T-helper 2 cell (primary cell): ENCODE measurements at places on chromosomes 12 and 14.

GRCh38 chr12:6698352-6699046 is 2.1 kb downstream of the PIANP start:
- no peak for DNase-seq

GRCh38 chr14:103196716-103197115 is 73.5 kb downstream of the TNFAIP2 start:
- DNase-seq: no peak

GRCh38 chr12:98453070-98453469 is 62.3 kb upstream of the TMPO start:
- DNase-seq: no peak

DNA sequence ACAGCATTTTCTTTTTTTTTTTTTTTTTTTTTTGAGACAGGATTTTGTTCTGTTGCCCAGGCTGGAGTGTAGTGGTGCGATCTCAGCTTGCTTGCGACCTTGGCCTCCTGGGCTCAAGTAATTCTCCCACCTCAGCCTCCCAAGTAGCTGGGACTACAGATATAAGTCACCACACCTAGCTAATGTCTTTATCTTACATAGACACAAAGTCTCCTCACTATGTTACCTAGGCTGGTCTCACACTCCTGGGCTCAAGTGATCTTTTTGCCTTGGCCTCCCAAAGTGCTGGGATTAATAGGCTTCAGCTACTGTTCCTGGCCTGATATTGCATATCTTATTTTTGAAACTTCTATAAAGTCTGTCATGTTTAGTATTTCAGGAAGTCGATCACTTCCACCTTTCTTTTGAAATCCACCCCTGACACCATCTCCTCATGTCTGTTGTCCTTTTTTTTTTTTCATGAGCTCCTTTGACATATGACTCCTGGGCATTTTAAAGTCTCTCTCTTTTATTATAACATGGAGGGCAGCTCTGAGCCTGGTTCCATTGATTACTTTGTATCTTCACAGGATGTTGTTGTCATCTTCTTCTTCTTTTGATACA is 5.9 kb upstream of the A2ML1 start:
- no peak for DNase-seq

- no peak for DNase-seq
Observed at GRCh38 chr14:99177886-99178835, 93.8 kb downstream of the BCL11B start.

- peak; percentile 83 for DNase-seq
Observed at GRCh38 chr14:22986508-22987054, 4.2 kb upstream of the AJUBA start.

- DNase-seq: peak; percentile 92
Observed at GRCh38 chr12:51323966-51324895, at the start of gene BIN2. Gene BIN2 (minus strand): TSS chr12:51324174. CDS start chr12:51324102, 72 bp downstream.

GRCh38 chr14:51880835-51881580 is 20.6 kb downstream of the GNG2 start:
- DNase-seq: no peak

DNA sequence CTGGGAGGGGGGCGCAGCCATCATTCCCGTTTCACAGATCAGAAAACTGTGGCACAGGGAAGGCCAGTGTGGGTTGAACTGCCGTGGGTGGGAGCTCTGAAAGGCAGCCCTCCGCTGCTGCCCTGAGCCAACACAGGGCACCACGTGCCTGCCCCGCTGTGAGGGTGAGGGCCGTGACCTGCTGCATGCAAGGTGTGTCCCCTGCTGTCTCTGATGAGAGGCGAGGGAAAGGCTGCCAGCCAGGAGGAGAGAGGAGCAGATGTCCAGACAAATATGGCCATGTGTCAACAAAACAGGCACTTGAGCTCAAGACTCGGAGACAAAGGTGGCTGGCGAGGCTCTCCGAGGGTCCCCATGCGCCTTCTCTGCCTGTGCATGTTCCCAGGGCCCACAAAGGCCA is 108.8 kb downstream of the RBM19 start:
- no peak for DNase-seq

- no peak for DNase-seq
Observed at GRCh38 chr12:69397978-69398377, 38.4 kb downstream of the YEATS4 start.

DNA sequence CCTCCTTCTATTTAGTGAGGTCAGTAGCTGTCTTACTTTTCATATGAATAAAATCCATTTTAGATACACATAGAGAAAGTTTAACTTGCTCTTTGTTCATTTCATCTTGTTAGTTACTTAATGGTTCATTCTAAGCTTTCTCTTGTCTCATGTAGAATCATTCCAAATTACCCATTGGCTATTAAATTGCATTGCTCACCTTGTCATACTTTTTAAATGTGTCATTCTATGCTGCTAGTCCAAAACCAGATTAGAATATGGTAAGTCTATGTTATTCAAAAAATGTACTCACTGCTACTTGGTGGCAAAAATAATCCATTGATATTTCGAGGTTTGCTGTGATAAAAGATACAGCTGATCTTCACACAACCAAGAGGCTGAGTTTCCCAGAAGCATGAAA is 3.0 kb downstream of the C12orf50 start:
- DNase-seq: no peak

DNA sequence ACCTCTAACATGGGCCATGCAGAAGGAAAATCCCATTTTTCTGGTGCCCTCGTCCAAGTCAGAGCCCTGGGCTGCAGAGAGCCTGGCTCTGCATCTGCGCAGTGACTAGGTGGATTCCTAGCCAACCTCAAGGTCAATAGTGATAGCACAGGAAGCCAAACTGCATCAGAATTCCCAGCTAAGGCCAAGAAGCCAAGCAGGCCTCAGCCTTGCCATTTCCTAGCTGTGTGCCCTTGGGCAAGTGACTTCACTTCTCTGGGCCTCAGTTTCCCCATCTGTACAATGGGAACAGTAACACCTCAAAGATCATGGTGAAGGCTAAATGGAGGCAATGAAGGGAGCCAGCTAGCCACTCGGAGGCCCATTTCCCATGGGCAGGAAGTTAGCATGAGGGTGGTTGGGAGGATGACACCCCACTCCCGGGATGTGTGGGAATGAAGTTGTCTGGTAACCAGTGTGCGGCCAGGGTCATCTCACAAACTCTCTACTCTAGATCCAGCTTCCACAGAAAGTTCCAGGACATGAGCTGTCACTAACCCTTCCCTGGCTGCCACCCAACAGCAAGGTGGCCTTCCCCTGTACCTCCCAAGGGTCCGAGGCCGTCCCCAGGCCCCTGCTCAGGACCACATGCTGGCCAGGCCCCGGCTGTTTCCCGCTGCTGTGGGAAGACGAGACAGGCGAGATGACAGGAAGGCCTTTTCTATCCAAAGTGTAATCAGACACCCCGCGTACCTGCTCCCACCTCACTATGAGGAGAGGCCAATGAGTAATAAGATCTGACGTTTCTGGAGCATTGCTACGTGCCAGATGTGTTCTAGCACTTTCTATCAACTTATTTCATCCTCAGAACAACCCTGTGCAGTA is 125.7 kb downstream of the SCARB1 start:
- no peak for DNase-seq

DNA sequence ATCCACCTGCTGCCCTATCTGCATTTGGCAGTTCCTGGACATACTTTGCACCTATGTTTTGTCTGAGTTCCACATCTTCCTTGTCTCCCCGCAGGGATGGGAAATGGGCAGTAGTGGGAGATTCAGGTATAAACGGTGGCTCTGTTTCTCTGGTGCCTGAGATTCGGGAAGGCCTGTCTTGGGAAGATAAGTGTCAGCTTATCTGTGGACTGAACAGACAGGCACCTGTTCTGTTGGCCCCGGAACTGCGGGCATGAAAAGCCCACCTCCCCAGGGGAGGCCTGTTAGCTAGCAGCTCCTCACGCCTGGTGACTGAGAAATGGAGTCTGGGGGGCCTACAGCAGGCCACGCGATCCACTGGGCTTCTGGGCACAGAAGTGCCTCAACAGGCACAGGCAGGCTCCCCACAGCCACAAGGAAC is 5.8 kb downstream of the PHB2 start:
- no peak for DNase-seq

- DNase-seq: no peak
Observed at GRCh38 chr12:97756066-97756666, 293.6 kb downstream of the RMST start.
